Left renal pelvis (tissue), 4 donors: ENCODE measurements at places on chromosomes 4 and X.
A peak's percentile ranks its signal among the peaks of the same experiment; 100 is the strongest.

- DNase-seq, result no peak
Measured at GRCh38 chr4:128782076-128782715, 27.3 kb upstream of the JADE1 start.

GRCh38 chr4:95272036-95272435, 276.7 kb downstream of the UNC5C start:
- no peak for DNase-seq

- no peak for DNase-seq
Measured at GRCh38 chr4:93633721-93634120, 194.8 kb upstream of the ATOH1 start.

DNA sequence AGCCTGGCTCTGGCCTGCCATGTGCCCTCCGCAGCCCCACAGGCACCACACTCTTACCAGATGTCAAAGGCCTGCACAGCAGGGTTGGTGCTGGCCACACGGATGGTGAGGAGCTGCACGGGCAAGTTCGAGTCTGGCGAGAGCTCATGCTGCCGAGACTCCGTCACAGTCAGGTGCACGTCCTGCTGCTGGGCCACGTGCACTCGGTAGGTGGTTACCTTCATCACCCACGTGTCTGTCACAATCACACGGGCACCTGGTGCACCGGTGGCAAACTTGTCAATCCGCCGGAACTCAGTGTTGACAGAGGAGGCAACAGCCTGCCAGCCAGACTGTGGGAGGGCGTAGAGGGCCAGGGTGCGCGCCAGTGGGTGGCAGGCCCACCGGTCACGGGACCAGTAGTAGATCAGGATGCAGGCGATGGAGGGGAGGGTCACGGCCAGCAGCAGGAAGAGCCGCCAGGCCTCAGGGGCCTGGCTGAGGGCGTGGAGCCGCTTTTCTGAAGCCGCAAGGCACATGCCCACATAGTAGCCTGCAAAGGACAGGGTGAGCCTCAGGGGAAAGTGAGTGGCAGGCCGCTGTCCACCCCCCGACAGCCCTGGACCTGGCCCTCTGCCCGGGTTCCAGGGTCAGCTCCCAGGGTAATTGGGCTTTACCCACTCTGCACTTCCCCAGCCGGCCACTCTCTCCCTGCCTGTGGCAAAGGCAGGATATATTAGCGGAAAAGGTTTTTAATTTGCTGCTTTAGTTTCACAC, 2.9 kb downstream of the TMEM129 start:
- DNase-seq, result no peak

- no peak for DNase-seq
Measured at GRCh38 chr4:80268936-80269335, 2.5 kb downstream of the FGF5 start.

- DNase-seq, result no peak
Measured at GRCh38 chr4:33060674-33061542, 2340.7 kb downstream of the PCDH7 start.

GRCh38 chrX:149638860-149639259, 7.3 kb upstream of the TMEM185A start:
- no peak for DNase-seq

- DNase-seq, result peak; percentile 53
Measured at GRCh38 chr4:110198435-110199416, at the start of gene ELOVL6. Gene ELOVL6 (minus strand): TSS chr4:110198615. CDS start chr4:110198335, 280 bp downstream.

DNA sequence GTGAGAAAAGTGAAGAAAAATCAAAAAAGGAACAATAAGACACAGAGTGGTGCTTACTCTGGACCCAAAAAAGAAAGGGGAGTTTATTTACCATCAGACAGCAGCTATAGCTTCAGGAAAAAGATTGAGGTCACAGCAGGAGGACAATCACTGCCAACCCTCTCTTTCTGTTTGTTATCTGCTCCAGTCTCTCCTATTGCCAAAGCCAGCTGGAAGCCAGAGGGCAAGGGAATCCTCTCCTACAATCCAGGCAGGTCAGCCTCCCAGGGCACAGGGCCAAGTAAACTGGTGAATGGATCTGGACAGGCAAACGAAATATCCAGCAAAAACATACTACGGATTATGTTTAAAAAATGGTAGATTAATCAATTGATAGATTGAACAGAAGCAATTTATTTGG, 306.9 kb upstream of the SLIT2 start:
- no peak for DNase-seq

DNA sequence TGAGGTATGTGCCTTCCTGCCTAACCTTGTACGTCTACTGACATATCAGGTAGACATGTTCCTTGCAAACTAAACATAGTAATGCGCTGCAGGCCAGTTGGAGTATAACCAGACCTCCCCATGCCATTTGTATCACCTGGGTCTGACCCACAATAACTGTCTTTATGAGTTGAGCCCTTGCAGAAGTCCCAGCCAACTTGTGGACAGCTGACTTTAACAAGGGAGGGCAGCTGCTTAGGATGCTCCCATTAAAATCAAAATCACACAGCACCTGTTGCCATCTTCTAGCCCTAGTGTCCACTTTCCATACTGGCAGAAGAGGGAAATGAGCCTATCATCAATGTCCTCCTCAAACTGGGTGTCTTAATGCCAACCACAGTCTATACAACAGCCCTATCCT, 41.6 kb downstream of the KANTR start:
- DNase-seq, result no peak

GRCh38 chrX:8147226-8147625, 23.8 kb downstream of the VCX2 start:
- no peak for DNase-seq

DNA sequence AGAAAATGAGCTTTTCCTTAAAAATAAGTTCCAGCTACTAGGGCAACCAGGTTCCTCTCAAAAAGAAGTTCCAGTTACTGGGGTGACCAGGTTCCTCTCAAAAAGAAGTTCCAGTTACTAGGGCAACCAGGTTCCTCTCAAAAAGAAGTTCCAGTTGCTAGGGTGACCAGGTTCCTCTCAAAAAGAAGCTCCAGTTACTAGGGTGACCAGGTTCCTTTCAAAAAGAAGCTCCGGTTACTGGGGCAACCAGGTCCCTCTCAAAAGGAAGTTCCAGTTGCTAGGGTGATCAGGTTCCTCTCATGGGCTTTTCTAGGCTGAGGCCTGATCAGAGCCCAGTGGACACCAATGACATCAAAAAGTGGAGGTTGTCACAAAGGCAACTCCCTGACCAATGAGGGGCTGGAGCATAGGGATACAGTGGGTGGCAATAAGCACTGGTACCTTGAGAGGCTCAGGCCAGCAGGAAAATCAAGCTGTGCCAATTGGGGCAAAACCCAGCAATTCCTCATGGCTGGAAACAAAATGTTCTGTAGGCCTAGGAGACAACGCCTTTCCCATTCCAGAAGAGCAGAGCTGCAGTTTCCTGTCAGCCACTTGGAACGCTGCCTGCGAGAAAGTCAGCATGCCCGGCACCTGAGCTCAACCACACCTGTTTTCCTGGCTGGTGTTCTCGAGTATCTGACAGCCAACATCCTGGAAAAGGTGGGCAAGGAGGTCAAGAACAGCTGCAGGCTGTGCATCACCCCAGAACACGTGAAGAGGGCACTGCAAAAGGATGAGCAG, 12.3 kb upstream of the SYTL5 start:
- DNase-seq, result peak; percentile 49

DNA sequence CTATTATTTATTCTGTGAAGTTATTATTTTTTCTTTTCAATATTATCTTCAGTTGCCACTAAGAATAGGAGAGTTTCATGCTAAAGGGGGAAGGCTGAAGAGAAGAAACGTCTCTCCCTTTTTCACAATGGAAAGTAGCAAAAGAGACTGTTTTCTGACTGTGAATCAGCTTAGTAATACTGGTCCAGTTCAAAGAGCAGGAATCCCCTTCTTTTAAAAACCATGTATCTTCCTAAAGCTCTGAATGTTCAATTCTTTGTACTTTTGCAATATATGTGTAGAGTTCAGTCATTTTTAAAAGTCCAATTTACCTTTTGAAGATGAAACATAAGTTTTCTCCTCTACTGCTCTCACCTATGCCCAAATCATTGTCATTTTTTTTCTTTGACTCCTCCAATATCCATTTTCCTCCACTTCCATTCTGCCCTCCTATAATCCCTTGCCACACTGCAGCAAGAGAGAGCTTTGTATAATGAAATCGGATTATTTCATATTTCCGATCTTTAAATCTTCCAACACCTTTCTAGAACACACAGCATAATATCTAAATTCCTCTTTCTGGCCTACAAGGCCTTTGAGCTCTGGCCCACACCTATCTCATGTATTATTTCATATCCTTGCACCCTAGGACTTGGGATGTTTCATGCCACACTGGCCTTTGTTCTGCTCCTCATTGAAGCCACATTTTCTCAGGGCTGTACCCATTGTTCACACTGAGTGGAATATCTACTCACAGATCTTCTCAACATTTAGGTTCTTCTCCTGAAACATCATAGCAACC, 195.3 kb downstream of the CAMK2D start:
- DNase-seq, result no peak

DNA sequence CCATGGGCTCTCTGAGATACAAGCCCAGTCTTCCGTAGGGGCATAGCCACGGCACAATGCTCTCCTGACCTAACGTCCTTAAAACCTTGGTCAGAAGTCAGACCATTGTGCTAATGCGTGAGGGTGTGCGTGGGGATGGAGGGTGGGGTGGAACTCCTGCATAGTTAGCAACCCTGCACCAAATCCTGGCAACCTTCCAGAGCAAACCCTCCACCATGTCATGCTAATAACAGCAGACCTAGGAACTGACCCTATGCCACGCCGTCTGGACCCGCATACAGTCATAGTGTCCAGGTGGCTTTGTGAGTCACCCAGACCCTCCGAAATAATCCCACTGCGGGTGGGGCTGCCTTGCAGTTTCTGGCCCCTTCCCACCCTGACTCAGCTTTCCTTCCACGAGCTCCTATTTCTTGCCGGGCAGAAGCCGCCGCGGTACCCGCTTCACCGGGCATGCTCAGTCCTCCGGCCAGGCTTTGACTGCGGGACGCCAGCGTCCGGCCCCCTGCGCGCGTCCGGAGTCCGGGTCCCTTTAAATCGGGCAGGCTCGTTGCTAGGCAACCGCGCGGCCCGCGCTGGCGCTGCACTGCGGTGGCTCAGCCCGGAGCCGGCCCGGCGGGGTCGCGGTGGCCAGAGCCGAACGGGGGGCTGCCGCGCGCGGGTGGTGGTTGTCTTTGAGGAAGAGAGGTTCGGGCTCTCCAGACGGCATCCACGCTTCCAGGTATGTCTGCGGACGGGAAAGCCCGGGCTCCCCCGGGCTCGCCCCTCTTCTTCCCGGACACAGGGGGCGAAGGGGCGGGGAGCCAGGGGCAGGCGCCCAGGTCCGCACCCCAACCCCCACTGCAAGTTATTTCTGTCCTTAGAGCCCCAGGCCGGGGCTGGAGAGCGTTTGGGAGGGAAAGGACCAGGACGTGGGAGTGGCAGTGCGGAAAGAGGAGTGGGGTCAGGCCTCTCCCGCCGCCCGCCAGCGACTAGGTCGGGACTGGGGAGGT, at the start of gene CCDC160:
Gene CCDC160 (plus strand): TSS at position 557 of the 989 bp plus-strand sequence. CDS start 7,619 bp downstream, outside the sequence.
- DNase-seq, result no peak

GRCh38 chr4:119940557-119940956, 126.1 kb downstream of the MAD2L1 start:
- DNase-seq, result no peak

DNA sequence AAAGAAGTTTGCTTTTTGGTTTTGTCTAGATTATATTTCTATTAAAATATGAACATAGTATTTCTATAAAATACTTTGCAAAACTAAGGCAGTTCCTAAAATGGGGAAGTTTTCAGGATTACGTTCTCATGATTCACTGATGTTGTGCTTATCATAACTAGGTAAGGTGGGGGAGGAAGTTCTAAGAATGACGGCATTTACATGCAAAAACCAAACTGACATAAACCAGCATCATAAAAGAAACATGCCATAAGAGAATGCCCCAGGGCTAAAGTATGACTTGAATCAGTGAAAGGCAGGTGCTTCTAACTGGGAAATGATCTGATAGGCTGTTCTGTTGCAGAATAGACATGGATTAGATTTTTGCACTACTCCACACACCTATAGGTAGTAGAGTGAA, 204.7 kb upstream of the JADE1 start:
- no peak for DNase-seq

DNA sequence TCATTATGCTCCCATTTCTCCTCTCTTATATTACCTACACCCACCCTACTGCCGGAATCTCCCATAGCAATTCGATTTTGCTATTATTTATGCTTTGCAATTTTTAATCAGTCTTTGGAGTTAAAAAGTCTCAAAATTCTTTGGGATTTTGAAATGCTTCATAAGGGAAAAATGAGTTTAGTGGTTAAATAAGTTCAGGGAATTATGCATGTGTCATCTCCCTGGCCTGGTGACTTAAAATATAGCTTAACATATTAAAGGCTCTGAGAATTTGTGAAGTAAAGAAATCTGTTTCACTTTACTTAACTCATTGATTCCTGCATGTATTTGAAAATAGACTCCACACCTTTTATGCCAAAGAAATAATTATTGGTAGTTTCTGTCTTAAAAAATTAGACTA, 185.1 kb upstream of the DIPK2B start:
- DNase-seq, result no peak

DNA sequence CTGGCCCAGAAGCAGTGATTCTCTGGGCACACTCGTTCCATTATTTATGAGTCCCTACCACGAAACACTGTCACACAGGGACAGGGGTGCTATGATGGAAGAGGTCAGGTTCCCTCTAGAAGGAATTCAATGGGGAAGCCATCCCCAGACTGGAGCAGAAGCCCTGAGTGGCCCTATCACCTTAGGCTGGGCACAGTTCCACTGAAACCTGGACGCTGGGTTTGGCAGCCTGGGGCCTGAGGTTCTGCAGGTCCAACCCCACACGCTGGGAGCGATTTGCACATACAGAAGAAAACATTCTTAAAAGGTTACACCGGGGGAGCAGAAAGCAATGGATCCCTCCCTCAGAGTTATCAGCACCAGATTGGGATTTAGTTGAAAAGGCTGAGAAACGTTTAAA, 63.3 kb downstream of the PHKA2 start:
- DNase-seq, result no peak

DNA sequence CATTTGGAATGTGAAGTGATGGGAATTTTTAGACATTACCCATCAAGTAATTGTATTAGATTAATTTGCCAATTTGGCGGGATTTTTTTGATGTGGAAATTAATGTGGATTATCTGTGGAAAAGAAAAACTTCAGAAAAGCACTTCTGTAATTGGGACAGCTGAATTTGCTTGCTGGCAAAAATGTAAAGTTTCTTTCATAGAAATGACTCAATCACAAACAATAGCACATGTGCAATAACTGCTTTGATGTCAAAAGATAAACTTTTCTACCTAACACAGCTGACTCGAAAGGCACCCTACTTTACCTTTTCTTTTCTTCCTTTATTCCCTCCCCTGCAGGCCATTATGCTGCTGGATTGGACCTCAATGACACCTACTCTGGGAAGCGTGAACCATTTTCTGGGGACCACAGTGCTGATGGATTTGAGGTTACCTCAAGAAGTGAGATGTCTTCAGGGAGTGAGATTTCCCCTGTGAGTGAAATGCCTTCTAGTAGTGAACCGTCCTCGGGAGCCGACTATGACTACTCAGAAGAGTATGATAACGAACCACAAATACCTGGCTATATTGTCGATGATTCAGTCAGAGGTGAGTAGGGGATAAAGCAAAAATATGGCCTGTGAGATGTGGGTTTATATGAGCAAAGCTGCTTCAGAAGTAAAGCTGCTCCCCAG, 1.4 kb downstream of the AREG start:
- DNase-seq, result no peak

- DNase-seq, result no peak
Measured at GRCh38 chrX:137166591-137166990, 132.8 kb upstream of the GPR101 start.

GRCh38 chr4:103076747-103077347, at the start of gene SLC9B2:
Gene SLC9B2 (minus strand): TSS chr4:103076761. CDS start chr4:103067550, 9,211 bp downstream.
- DNase-seq, result no peak

- DNase-seq, result no peak
Measured at GRCh38 chr4:7050481-7051143, 7.4 kb downstream of the TADA2B start.

- DNase-seq, result no peak
Measured at GRCh38 chr4:15912236-15912635, 26.3 kb downstream of the FGFBP1 start.
